ENCODE measurements at places on chromosomes 2 and 18.
A peak's percentile ranks its signal among the peaks of the same experiment; 100 is the strongest.

DNA sequence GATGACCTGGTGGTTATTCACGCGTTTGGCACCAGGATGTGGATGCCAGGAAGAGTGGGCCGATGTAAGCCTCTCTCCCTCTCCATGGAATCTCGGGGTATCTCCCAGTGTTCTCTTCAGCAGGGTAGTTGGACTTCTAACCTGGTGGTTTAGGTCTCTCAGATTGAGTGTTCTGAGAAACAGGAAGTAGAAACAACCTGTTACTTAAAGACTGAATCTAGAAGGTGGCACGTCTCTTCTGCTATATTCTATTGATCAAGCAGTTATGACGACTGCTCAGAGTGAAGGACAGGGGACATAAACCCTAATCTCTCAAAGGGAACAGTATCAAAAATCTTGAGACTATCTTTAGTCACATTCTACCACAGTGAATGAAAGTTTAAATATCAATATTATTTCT lies 918.7 kb upstream of the PIK3C3 start:
- no peak for DNase-seq

DNA sequence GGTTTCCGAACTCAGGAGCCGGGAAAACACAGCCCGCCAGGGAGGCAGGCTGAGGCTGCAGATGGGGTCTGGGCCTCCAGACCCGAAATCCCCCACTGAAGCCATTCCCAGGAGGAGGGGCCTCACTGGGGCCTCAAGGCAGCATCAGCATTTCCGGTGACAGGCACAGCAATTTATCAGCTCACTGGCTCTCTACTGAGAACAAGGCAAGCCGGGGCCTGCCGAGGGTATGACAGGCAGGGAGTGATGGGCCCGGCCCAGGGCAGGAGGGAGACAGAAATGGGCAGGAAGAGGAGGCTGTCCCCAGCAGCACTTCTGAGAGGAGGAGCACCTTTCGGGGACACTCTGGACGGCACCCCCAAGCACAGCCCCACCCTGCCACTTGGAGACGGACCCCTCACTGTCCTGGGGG lies 12.5 kb downstream of the SDC1 start:
- DNase-seq = peak; percentile 65

GRCh38 chr18:2657788-2658458 lies 2.4 kb downstream of the SMCHD1 start:
- DNase-seq = peak; percentile 84

DNA sequence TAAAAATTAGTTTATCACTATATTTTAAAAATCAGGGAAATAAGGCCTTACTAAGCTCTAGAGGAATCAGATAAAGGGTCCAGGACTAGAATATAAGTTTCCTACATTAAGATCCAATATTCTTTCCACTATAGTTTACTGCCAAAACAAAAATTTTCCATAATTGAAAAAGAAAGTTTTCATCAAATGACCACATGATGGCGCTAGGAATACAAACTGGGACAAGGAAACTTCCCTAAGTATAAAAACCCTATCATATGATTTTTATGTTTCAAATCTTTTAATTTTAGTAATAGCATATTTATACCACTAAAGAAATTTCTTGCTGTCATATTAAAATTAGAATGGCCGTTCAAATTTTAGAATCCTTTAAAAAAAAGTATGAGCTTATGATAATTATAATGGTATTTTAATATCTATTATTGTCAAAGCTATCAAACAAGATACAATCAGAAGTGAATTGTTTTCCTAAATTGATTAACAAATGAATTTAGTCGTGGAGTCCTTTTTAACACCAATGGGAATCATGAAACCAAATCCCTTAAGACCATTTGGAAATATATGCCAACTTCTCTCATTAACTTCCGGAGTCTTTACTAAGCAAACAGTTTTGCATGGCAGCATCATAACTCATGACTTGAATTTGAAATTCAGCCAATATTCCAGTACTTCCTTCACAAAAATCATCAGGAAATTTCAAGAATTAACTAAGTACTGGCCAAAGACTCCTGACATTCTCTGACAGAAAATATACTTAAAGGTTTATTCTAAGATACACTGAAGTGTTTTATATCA lies 70.3 kb downstream of the SCN1A start:
- peak; percentile 78 for DNase-seq

DNA sequence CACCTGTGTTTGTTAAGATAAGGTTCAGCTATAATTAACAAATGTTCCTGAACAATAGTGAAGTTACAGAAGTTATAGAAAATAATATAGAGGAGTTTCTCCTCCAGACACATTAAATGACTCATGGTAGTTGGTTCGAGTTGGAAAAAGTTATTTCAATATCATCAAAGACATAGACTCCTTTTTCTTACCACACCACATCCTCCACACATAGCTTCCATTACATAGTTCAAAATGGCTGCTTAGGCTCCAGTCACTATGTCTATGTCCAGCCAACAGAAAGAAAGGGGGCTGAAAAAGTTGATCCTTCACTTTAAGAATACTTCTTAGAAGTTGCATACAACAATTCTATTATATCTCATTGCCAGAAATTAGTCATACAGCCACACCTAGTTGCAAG lies 50.7 kb downstream of the DYNAP start:
- DNase-seq = no peak

DNA sequence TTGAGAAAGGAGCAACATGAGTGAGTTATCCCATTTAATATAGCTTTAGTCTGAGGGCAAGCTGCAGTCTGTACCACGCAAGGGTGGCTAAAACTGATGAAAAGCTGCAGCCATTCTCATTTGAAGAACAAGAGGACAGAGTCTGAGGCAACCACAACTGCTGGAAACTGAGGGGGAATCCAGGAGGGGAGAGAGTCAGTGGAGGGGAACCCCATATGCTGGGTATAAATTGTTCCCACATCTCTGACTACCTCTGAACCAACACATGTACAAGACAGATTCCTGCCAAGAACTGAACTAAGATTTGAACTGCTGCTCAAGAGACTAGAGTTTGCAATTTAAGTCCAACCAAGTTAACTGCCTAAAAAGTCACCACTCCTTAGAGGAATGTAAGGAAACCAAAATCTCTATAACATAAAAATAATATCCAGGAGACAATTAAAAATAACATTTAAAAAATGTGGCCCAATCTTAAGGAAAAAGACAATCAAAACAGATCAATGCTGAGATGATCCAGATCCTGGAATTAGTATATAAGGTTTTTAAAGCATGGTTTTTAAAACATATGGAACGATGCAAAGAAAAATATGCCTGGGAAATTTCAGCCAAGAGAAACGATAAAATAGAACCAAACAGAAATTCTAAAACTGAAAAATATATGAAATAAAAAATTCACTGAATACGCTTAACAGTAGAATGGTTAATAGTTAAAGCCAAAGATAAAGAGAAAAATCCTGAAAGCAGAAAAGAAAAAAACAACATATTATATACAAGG lies 11.2 kb downstream of the CWC22 start:
- DNase-seq = no peak

DNA sequence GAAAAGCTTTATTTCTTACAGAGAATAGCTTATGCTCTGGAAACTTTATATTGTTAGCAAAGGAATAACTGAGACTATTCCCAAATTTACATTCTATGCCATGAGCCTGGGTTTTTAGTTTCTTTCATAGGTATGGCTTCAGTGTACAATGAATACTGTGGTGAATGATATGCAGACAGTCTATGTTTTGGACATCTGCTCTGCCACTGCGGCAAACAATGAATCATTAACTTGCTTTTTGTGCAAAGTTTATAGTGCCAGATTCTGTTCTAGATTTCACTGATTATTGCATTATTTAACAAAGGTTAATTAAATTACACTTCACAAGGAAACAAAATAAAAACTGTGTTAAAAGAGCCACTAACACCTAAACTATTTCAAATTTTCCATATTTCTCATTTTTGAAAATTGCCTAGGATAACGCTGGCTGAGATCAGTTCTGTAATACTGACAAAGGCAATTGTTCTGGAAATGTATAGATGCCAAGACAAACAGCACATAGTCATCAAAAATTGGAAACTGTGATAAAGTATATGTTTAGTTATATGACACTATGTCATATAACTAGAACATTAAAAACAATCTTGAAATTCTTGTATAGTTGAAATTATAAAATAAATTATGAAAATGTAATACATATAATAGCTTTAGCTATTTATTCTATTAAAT lies 74.7 kb downstream of the ITSN2 start:
- DNase-seq = no peak
